ENCODE measurements at places on chromosomes 2 and 18.

- no peak for DNase-seq
These were observed 55.8 kb downstream of the SLC8A1 start for GRCh38 chr2:40396124-40396523.

- no peak for DNase-seq
These were observed 26.3 kb downstream of the B4GALT6 start for GRCh38 chr18:31657823-31658669.

DNA sequence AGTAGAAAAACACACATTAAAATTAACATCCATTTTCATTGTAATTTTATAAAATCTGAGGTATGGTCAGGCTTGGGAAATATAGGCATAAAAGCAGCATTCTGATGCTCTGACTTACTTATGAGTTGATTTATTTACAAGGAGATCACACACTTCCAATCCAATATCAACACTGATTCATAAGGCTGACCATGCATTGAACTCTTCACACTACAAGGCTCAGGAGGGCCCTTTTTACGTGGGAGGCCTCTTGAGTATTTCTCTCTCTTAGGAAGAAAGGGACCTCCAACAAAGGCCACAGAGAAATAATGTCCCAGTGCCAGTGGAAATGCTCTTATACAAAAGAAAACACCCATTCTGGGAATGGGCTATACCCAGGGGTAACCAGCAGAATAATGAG lies 222.8 kb downstream of the NAPG start:
- no peak for DNase-seq

DNA sequence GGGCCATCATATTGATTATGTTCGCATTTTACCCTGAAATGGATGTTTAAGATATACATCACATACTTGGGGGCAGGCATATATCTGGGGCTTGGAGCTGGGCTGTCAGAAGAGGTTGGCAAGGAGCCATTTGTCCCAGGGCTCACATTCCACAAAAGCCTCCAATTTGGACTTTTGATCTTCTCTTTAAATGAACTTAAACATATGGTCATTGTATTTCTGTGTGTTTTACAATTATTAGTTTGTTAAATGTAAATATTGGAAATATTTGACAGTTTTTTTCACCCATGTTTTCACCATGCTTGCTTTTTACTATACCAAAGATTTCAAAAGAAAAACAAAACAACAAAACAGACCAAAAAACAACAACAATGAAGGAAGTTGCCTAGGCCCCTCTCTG lies 165.8 kb upstream of the MEIS1 start:
- DNase-seq: no peak

- DNase-seq: no peak
These were observed 123.7 kb upstream of the KLF7 start for GRCh38 chr2:207289295-207290018.

Data from HuH-7.5 (cell line).